Heart left ventricle (tissue), 16 donors: ENCODE measurements at places on chromosomes 16 and 17. TPM values are rescaled to one million over a fixed set of nuclear protein-coding genes. Genes with fewer than 3 reads are reported as not detected.

GRCh38 chr17:79572136-79572925 lies 38.5 kb downstream of the RBFOX3 start:
- DNase-seq: no peak

DNA sequence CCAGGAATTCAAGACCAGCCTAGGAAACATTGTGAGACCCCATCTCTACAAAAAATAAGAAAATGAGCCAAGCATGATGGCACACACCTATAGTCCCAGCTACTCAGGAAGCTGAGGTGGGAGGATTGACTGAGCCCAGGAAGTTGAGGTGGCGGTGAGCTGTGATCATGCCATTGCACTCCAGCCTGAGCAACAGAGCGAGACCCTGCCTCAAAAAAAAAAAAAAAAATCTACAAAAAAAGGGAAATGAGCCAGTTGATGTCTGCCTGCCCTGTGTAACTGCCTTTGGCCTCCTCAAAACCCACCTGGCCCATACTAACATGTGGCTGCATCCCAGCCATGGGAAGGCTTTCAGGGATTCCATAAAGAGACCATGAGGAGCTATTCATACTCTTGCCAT lies 4.5 kb downstream of the RANBP10 start:
- no peak for DNase-seq

- DNase-seq: no peak
Observed at GRCh38 chr16:87160701-87161337, 156.4 kb downstream of the C16orf95 start.

SLC6A2 gene
- not detected for total RNA-seq

SEC14L5 gene
- total RNA-seq: 4.5 TPM

DNA sequence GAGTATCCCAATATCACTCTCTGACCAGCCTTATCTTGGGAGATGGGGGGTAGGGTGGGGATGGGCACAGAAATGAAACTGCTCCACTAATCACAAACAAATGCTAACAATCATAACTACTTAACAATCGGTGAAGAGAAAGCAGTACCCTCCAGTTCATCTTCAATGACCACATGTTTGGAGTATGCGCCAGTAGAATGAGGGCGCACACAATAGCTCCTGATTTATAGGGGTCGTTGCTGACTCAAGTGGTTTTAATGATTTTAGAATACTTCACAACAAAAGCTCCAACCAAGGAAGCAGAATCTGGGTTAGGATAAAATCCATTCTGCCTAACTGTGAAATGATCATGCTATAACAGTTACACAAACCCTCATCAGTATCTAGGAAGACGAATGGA lies 184.4 kb downstream of the AATF start:
- DNase-seq: no peak

KDM6B gene
- total RNA-seq: 16.3 TPM

DNA sequence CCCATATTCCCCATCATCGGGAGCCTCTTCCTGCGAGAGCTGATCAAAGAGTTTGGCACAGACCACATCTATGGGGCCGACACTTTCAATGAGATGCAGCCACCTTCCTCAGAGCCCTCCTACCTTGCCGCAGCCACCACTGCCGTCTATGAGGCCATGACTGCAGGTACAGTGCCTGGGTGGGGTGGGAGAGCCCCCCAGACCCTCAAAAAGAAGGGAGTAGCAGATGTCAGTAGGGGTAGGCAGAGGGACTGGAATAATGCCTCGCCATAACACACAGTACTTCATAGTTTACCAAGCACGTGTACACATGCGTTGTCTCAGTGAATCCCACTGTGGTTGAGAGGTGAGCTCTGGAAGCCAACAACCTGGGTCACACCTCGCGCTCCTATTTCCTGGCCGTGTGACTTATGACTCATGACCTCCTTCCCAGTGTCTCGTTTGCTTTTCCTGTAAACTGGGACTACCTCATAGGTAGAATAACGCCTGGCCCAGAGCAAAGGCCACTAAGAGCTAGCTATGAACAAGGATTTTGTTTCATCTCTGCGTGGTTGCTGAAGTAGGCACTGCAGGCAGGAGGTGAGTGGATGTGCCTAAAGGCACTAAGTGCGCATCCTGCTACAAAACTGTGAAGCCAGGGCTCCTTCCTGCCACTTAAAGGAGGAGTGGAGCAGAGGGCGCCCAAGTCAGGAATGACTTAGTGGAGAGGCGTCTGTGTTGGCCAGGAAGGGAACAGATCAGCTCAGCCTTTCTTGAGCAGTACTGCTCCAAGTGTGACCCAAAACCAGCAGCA lies 5.2 kb downstream of the NAGLU start:
- DNase-seq: no peak

GRCh38 chr17:34171245-34171818 lies 83.8 kb upstream of the CCL2 start:
- DNase-seq: no peak

DNASE1L2 gene
- 0.51 TPM for total RNA-seq

DNA sequence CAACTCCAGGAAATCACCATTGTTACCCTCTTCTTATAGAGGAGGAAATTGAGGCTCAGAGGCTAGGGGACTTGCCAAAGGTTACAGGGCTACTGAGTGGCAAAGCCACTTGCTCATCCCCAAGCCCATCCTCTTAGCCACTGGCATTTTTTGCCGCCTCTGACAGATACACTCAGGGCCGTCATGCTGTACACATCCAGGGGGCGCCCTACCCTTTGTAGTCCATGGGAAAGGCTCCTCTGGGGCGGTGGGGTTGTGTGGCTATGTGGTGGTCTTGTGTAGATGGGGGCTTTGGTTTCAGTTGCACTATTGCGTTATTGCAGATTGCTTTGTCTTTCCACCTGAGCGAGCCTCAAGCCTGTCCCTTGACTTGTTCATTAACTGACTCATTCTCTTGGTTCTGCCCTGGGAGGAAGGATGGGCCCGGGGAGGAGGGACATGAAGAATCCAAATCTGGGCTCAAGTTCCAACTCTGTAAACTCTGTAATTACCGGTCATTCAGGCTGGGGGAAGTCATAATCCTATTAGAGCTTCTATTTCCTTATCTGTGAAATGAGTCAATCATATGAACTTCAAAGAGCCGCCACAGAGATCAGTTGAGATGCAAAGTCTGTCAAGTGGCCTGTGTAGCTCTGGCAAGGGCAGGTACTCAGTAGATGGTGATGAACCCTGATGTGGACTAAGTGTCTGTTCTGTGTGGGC lies 2.8 kb downstream of the NOS2 start:
- DNase-seq: no peak

GRCh38 chr17:17152385-17152784 lies 53.7 kb downstream of the PLD6 start:
- DNase-seq: peak; percentile 82

DNA sequence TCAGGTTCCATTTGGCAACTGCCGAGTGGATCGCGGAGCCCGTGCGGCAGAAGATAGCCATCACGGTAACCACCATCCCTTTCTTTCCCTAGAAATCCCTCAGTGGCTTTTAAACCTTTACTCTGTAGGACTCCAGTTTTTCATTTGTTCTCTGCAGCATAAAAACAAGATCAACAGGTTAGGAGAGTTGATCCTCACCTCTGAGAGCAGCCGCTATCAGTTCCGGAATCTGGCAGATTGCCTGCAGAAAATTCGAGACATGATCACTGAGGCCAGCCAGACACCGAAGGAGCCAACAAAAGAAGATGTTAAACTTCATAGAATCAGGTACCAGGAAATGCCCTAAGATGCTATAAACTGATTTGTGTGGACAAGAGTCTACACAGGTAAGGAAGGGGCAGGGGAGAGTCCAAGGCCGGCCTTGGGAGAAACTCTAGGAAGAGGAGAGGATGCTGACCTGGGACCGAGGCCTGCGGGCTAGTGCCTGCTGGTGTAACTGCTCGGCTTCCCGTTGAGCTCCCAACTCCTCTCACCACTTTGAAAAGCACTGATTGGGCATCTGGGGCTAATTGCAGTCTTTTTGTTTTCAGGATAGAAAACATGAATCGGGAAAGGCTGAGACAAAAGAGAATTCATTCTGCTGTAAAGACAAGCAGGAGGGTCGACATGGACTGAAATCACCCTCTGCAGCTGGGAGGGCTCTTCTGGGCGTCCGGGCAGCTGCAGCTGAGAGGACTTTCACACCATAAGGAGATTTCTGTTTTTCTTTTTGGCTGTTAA lies 8.1 kb downstream of the MRPL58 start:
- no peak for DNase-seq
